T-cell (primary cell): ENCODE measurements at places on chromosomes 5 and 9. TPM values are rescaled to one million over a fixed set of nuclear protein-coding genes. Genes with fewer than 3 reads are reported as not detected.

GRCh38 chr9:126431077-126431742 is 104.6 kb downstream of the MVB12B start:
- no peak for DNase-seq

GRCh38 chr9:81814401-81814793 is 113.8 kb upstream of the SPATA31D4 start:
- no peak for DNase-seq

DNA sequence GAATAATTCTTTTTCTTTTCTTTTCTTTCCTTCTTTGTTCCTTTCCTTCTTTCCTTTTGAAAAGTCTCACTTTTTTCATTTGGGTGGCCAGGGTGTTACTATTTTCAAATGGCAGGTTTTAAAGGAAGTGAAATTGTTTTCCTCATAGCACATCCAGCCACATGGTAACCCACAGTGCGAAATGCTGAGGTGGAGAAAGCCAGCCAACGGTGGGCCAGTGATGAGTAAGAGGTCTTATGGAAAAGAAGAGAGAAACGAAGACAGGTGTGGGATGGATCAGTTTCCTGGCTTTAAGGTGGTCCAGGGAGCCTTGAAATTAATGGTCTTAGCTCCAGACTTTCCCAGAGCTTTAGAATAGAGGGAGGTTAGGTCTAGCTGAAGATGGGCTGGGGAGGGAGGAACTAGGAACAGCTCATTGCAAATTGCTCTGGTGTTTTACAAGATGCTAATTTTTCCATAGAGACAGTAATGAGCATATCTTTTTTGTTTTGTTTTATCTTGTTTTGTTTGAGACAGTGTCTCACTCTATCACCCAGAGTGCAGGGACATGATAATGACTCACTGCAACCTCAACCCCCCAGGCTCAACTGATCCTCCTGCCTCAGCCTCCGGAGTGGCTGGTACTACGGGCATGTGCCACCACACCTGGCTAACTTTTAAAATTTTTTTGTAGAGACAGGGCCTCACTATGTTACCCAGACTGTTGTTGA is 17.8 kb downstream of the ITK start:
- no peak for DNase-seq

DNA sequence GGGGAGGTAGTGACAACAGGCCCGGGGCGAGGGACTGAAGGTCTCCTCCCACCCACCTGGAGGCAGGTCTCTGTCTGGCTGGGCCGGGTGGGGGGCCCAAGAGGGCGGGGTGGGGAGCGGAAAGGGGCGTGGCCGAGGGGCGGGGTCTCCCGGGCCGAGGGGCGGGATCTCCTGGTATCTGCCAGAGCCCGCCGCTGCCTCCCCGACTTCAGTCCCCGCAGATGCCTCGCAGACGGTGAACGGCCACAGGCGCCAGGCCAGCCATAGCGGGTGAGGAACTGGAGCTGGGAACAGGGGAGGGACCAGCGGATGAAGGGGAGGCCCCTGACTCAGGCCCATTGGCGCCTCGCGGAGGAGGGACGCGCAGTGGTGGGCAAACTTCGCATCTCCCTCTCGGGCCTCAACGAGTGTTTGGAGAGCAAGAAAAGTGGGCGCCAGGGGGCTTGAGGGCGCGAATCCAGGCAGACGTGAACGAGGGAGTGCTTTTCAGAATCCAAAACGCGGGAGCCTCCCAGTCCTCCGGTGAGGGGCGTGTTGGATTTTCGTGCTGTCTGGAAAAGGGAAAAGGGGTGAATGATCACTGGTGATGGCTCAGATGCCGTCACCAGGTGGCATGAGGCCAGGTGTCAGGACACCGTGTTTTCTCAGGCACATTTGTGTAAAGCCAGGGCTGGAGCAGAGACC is at the start of gene ADGRD2:
Gene ADGRD2, plus strand, starts transcription at position 211 of the 684 bp plus-strand sequence. CDS start 1,216 bp downstream, outside the sequence.
- no peak for DNase-seq

DNA sequence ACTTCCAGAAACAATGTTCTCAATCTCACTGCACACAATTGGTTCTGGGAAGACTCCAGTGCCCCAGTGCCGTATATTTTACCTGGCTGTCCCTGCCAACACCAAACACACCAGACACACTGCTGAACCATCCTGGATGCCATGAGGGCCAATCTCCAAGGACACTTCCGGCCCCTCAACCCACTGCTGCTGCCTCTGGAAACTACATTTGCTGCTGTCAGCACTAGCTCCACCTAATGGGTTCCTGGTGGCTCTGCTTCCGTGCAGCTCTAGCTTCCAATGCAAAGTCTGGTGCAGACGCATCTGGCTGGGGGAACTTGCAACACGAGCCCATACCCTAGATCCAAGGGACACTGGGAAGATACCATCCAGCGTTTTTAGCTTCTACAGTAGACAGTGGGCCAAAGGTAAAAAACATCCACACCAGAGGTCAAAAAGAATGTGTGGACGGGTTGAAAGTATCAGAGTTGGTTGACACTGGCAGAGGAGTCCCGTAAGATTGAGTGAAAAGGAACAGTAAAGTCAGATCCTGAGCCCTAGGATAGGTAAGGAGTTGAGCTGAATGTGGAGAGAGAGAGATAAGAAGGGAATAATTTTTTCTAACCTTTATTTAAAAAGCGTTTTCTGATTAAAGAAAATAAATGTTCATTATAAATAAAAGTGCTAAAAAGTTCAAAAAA is 99.7 kb upstream of the KIF2A start:
- DNase-seq = no peak

DNA sequence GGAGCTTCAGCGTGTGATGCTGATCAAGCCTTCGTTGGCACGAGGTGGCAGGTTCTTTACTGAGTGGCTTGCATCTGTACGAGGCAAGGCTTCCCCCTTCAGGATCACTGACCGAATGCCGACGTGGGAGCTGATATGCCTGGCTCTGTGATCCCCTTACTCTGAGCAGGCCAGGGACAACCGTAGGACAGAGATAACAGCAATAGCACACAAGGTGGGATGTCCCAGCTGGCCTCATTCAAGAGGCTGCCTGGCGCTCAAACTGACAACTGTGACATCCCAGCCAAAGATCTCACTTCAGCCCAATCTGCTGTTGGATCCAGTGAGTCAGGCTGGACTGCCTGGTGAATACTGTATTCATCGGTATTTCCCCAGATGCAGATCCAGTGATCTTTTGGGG is 199.4 kb upstream of the PANK3 start:
- no peak for DNase-seq

DNA sequence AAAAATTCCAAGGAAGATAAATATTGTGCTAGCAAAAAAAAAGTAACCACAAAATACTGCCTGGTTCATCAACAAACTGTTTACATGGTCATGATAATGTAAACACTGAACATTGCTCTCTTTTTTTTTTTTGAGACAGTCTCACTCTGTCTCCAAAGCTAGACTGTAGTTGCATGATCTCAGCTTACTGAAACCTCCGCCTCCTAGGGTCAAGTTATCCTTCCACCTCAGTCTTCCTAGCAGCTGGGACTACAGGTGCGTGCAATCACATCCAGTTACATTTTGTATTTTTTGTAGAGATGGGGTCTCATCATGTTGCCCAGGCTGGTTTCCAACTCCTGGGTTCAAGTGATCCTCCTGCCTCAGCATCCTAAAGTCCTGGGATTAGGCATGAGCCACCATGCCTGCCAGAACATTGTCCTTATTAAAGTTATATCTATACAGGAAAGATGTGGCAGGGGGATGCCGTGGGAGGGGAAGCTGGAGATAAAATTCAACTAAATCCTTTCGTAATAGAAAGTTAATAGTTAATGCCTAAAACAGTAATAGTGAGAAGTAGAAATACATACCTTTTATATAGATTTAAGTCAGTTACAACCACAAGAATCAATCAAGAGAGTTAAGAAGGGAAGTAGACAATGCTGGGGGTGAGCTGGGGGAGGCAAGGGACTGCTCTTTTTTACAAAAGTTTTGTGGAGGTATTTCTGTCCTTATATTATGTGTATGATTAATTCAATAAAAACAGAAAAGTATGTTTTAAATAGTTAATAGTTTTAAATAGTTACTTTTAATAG is 52.3 kb downstream of the RGMB start:
- DNase-seq = no peak

DNA sequence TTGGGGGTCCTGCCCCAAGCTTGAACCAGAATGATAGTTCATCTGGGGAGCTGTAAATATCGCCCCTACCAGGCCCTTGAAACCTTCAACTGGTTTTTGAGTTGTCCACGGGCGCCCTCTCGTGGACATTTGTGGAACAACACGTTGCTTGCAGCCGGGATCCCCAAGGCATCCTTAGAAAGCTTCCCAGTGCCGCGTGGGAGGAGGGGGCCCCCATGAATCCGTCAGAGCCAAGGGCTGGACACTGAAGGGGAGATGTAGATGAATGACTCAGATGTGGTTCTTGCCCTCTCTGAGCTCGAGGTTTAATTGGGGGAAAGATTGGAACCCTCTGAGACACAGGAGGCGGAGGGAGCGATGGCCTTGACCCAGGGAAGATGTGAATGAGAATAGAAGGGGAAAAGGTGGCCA is 31.8 kb upstream of the ORM1 start:
- DNase-seq = peak; percentile 61

GRCh38 chr5:5295351-5295750 is 127.1 kb upstream of the ICE1 start:
- DNase-seq = no peak

DNA sequence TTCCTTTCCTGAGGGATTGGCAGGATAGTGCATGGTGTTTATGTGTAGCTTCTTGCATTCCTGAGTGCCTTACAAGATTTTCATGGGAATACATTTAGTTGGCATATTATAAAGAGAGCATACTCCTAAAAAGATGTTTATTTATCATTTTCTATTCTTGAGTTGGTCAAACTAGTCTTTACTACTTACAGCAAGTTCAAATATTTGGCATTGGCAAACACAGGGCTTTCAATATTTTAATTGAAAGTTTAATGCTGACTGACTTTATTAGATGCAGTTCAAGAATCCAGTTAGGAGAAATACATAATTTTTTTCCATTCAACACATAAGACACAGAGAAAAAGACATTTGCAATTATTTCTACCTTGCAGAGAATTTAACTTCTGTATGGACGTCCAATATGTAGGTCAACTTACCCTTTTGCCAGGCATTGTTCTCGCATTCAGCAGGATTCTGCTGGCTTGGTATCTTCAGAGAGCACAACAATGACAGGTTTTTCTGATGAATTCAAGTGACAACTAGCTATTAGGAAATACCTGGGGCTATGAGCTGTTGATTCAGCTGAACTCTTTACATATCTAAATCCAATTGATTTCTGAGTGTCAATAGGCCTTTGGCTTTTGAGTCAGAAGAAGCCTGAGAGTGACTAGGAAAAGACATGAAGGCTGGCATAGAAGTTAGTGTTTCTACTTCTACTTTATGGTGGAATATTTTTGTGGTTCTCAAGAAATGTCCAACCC is 129.6 kb downstream of the LURAP1L start:
- DNase-seq = no peak

GRCh38 chr5:126849101-126849678 is 72.3 kb downstream of the LMNB1 start:
- DNase-seq = no peak

DNA sequence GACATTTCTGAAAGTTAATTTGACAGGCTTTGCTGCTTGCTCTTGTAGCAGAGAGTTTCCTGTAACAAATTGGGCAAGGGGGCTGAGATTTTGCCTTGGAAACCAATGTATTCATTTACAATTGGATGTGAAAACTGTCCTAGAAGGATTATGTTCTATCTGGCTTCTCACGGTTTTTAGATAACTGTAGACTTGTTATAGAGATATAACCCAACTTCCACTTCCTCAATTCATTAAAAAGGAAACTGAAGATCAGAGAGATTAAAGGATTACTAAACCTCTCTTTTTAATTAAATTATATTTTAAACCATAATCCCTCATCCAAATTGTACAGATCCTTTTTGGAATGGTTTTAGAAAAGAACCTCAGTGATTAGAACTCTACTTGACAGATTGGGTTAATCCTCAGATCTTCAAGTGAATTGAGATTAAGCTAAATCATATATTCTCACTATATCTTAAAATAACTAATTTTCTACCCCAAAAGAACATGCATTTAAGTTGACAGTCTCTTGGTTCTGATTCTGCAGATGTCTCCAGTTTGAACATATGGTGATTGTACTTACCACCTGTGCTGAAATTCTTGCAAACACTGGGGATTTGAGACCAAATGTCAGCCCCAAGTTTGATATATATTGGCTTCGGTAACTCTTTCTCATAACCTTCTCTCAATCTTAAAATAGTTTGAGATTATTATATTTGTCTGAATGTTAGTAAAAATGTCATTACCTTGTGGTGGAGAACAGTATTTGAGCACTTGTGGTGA is 130.1 kb upstream of the C9orf72 start:
- no peak for DNase-seq

LHX6 gene
- not detected for total RNA-seq

PRRX2 gene
- total RNA-seq = not detected

FGFR4 gene
- total RNA-seq = 5.1 TPM

PHF24 gene
- total RNA-seq = not detected

BNC2 gene
- total RNA-seq = 0.57 TPM

PHYKPL gene
- 177 TPM for total RNA-seq

MFAP3 gene
- total RNA-seq = 24.5 TPM
